Stimulated activated memory B cell treated with anti-CD40 and anti-IgM and Interleukin-4, amounts not matched to agents 10 μg/mL and 1 μg/mL and 100 μg/mL, for 72 hours (primary cell): ENCODE measurements at places on chromosomes 7 and 10.

- no peak for ATAC-seq
Measured at GRCh38 chr10:24541239-24541753, 182.4 kb downstream of the ARHGAP21 start.

DNA sequence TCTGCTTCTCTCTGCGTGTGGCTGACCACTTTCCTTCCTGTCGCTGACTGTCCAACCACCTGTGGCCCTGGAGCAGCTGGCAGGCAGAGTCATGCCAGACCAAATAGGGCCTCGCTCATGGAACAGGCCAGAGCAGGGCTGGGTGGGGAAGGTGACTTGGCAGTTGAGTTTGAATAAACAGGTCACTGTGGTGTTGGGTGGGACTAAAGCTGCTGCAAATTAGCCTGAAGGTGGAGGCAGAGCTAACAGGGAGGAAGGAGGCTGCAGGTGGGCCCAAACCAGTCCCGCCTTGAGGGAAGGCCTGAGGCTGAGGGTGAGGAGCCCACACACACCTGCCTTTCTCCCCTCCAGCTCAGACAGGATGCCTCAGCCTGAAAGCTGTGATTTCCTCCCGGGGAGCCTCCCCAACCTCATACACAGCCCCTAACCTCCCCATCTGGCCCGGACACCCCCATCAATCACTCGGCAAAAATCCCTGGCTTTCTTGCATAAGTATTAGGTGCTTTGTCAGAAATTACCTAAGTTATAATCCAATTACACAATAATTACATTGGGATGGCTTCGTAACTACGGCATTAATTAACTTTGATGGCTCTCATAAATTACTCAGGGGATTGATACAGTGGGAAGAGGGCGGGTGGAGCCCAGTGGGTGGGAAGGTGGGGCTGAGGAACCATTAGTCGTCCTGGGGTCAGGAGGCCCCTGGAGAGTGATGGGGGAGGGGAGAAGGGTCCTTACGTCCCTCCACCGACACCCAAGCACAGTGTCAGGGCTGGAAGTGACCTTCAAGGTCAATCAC is 97.7 kb upstream of the PCBD1 start:
- no peak for ATAC-seq

DNA sequence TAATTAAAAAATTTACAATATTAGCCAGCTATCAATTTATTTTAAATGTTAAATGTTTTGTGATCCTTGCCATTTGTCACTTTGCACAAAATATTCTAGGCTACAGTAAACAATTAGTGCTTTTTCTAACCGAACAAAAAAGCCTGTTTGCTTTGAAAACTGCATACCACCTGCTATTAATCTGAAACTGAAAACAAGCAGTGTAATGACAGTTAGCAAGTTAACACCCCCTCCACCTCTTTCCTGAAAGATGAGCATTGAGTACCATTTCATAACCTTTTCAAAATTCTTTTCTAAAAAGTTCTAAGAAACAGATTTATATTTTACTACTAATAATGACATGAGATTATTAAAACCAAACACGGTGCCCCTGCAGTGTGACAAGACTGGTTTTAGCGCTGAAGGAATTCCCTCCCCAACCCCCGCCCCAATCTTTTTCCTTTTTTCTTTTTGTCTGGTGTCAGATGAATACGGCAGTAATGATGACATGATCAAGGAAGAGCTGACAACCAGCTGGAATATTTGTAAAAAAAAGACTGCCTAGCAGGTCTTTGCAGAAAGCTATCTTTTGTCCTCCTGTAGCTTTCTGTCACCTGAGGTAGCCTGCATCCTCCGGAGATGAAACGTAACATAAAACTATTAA is 175.6 kb downstream of the CHCHD3 start:
- ATAC-seq = no peak

DNA sequence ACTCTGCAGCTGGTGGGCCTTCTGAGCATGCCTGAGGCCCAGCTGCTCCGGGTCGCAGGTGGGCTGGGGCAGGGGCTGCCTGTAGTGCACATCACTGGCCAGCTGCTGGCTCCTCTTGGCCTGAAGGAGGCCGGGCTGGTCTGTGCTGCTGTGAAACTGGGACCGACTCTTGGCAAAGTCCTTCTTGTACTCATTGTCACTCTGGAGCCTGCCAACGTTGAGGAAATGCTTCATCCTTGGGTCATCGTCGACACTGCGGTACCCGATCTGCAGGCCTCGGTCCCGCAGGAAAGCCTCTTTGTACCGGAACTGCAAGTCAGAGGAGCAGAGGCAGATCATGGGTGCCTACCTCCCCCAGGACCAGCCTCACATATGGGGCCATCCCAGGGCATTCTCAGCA is 37.7 kb downstream of the HABP2 start:
- ATAC-seq = no peak

GRCh38 chr7:8133188-8133848 is 128.6 kb downstream of the ICA1 start:
- no peak for ATAC-seq

- no peak for ATAC-seq
Measured at GRCh38 chr7:45187089-45187945, 29.7 kb downstream of the RAMP3 start.
